Lung microvascular endothelial cell (primary cell): ENCODE measurements at places on chromosomes 6 and 20. TPM values are rescaled to one million over a fixed set of nuclear protein-coding genes. Genes with fewer than 3 reads are reported as not detected.

Gene STMND1
- not detected in 2 replicates for total RNA-seq

Gene TINAG
- total RNA-seq, result not detected in 2 replicates

Gene RAET1L
- total RNA-seq, result not detected in 2 replicates

Gene KIF16B
- total RNA-seq, result 3.5 and 7.7 TPM in 2 replicates

Gene HUS1B
- total RNA-seq, result 0.22 and 0.79 TPM in 2 replicates

Gene GTSF1L
- total RNA-seq, result not detected in 2 replicates

Gene HCK
- total RNA-seq, result not detected in 2 replicates

Gene LRP11
- total RNA-seq, result 8.1 and 18.8 TPM in 2 replicates

Gene FNDC11
- 0.87 and 2.6 TPM in 2 replicates for total RNA-seq

Gene FOXA2
- not detected in 2 replicates for total RNA-seq

Gene TMC2
- total RNA-seq, result not detected in 2 replicates

Gene PPIL6
- total RNA-seq, result 0.22 and 0.60 TPM in 2 replicates

Gene SYNDIG1
- not detected in 2 replicates for total RNA-seq

Gene CALHM5
- total RNA-seq, result 0.40 and 1.5 TPM in 2 replicates

Gene CALHM6
- 1.1 and 2.6 TPM in 2 replicates for total RNA-seq

Gene FERMT1
- under 0.01 and 0.44 TPM in 2 replicates for total RNA-seq

Gene SLC26A8
- total RNA-seq, result not detected in 2 replicates

Gene SEMG1
- total RNA-seq, result not detected in 2 replicates
